ENCODE measurements at places on chromosomes 13 and 19. TPM values are rescaled to one million over a fixed set of nuclear protein-coding genes. Genes with fewer than 3 reads are reported as not detected.
A peak's percentile ranks its signal among the peaks of the same experiment; 100 is the strongest.

- DNase-seq: no peak
- peaks cover 21% of the 10 kb centered on the region for H3K4me1 ChIP-seq
- no peak overlapping the region for H3K4me3 ChIP-seq
- H3K27ac ChIP-seq: no peak overlapping the region
- no peaks in the 10 kb centered on the region for H3K27me3 ChIP-seq
Observed at GRCh38 chr19:3066482-3067049, 4.3 kb upstream of the TLE5 start.

DNA sequence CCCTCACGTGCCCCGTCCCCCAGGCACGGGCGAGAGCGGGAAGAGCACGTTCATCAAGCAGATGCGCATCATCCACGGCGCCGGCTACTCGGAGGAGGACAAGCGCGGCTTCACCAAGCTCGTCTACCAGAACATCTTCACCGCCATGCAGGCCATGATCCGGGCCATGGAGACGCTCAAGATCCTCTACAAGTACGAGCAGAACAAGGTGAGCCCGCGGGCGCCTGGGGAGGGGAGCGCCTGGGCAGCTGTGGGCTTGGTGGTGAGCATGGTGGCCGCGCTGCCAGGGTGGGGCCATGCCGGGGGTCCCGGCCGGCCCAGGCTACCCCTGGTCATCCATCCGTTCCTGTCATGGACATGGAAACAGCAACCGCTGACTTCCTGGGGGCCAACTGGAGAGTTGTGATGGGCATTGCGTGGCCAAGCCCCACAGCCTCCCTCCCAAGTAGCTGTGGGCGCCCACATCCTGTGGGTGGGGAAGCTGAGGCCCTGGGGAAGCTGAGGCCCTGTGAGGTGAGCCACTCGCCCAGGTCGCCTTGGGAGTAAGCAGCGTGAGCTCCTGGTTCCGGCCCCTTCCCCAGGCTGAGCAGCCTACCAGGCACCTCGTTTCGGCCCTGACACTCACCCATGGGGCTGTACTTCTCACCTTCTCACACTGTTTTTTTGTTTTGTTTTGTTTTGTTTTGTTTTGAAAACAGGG is 16.1 kb downstream of the GNA11 start:
- no peaks in the 10 kb centered on the region for H3K27me3 ChIP-seq
- peaks cover 6% of the 10 kb centered on the region for H3K4me1 ChIP-seq
- DNase-seq: no peak

DNA sequence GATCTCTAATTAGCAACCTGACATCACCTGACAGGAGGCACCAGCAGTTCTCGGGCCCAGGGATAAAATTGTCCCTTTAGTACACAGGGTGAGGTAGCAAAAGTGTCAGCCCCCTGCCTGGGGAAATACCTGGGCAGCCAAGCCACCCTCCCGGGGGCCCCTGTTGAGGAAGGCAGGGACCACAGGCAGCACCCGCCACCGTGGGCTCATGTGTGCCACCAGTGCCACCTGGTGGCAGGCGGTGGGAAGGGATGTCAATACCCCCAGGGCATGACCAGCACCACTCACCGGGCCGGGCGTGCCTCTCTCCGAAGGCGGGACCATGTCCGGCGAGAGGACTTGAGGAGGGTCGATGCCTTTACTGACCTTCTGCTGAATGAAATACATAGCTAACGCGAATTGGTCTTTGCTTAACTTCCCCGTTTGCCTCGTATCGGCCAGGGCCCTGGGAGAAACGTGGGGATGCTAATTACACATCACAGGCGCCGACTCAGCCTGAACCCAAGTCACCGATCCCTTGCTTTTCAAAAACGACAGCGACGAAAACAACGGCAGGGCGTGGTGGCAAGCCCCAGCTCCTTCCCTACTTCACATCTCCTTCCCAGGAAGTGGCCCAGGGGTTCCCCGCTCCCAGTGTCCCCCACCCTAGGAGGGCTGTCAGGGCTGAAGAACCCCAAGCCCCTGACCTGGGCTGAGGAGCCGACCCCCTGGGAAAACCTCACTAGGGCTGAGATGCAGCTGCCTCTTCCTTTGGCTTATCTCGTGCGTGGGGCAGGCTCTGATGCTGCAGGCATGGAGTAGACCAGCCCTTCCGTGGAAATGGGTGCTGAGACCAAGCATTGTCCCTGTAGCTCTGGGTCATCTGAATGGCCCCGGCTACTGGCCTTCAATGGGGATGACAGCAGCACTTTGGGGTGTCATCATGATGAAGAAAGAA is 53.8 kb downstream of the EPS15L1 start:
- peak overlapping the region; percentile 69 for H3K27ac ChIP-seq
- H3K36me3 ChIP-seq: peaks cover 27% of the 10 kb centered on the region
- DNase-seq: peak; percentile 73
- H3K4me3 ChIP-seq: no peak overlapping the region
- H3K4me1 ChIP-seq: peaks cover 8% of the 10 kb centered on the region

SLC8A2 gene
- total RNA-seq: not detected

SCN1B gene
- 0.97 TPM for total RNA-seq

TMEM145 gene
- not detected for total RNA-seq

GRCh38 chr19:55257461-55258420 is 1.1 kb downstream of the PPP6R1 start:
- H3K27ac ChIP-seq: peak overlapping the region; percentile 98
- no peaks in the 10 kb centered on the region for H3K27me3 ChIP-seq
- peaks cover 48% of the 10 kb centered on the region for H3K4me1 ChIP-seq
- H3K4me3 ChIP-seq: peak overlapping the region; percentile 95
- peaks cover 47% of the 10 kb centered on the region for H3K36me3 ChIP-seq
- peak; percentile 28 for DNase-seq

DNA sequence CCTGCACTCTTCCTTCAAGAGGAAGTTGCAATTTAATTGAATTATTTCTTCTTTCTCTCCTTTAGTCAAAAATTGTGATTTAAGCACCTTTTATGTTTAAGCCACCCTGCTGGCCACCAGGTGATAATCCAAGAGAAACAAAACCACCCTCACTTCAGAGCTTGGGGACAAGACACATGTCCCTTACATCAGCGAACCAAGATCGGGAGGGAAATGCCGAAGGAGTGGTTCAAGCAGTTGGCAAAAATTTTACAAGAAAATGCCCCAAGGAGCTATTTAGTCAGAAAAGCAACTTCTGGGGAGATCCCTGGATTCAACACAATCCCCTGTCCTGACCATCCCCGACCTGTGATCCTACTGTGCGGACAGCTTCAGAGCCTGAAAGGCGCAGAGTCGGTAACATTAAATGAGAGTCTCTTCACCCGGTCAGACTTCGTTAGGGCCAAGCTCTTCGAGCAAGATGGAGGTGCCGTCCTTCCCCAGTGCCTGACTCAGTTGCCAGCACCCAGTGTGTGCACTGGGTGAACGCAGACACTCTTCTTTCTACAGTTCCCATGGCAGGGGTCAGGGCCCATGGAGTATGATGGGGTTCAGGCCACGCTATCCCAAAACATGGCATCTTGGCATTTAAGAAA is 78.6 kb upstream of the TM9SF2 start:
- H3K36me3 ChIP-seq: peaks cover 2% of the 10 kb centered on the region
- H3K27me3 ChIP-seq: no peaks in the 10 kb centered on the region
- no peak overlapping the region for H3K27ac ChIP-seq
- H3K4me3 ChIP-seq: no peak overlapping the region
- DNase-seq: no peak

DNA sequence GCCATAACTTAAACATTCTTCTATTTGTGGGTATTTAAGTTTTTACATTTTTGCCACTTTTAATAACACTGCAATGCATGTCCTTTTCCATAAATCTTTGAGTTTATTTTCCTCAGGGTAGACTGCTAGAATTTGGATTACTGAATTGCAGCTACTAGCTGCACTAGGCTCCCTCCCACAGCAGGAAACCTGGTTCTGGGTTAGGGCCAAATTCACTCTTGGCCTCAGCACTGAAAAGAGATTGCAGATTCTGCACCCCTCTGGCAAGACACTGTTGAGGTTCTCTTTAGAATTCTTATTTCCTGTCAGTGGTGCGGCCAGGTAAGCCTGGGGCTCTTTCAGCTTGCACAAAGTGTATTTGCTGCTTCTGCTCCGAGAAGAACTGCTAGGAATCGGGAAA is 155.7 kb downstream of the ENOX1 start:
- H3K27me3 ChIP-seq: peaks cover 7% of the 10 kb centered on the region
- H3K4me3 ChIP-seq: no peak overlapping the region
- H3K36me3 ChIP-seq: no peaks in the 10 kb centered on the region
- H3K27ac ChIP-seq: no peak overlapping the region

DNA sequence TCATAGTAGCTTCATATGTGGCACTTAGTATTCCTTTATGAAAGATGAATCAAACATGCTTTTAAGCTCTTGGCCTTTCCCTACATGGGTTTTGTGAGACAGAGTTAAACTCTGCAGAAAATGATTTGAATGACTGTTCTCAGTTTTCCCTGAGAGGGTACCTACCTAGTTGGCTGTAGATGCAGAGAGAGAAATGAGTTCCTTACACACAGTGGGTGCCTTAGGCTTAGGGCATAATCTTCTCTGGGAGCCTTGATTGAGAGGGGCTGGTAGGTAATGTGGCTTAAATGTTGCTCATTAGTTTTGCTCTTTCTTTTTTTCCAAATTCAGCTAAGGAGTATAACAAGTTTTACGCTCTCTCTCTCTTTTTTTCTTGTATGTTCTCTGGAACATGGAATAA is 3.0 kb downstream of the URI1 start:
- H3K27me3 ChIP-seq: no peaks in the 10 kb centered on the region
- H3K4me3 ChIP-seq: peak overlapping the region; percentile 41
- H3K36me3 ChIP-seq: peaks cover 33% of the 10 kb centered on the region
- no peak for DNase-seq
- H3K27ac ChIP-seq: peak overlapping the region; percentile 32

GRCh38 chr13:95553581-95554385 is 1.3 kb downstream of the CLDN10 start:
- no peak for DNase-seq
- no peak overlapping the region for H3K4me3 ChIP-seq
- H3K4me1 ChIP-seq: peaks cover 8% of the 10 kb centered on the region
- no peak overlapping the region for H3K27ac ChIP-seq
- H3K27me3 ChIP-seq: peaks cover 53% of the 10 kb centered on the region
- H3K36me3 ChIP-seq: no peaks in the 10 kb centered on the region

DNA sequence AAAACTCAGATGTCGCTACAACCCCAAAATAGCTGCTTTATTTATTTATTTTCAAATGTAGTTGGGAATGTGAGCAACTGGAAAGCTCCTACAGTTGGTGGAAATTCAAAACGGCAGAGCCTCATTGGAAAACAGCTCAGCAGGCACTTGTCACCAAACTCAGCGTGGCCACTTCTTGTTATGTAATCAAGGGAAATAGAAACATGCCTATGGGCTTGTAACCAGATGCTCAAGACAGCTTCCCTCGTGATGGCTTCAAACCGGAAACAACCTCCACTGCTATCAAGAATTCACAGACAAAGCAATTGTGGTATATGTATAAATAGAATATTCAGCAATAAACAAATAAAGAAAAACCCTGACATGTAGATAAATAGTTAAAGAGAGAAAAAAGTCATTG is 627.8 kb upstream of the SLC10A2 start:
- H3K27ac ChIP-seq: no peak overlapping the region
- H3K4me1 ChIP-seq: no peaks in the 10 kb centered on the region
- no peaks in the 10 kb centered on the region for H3K27me3 ChIP-seq

THSD1 gene
- 0.31 TPM for total RNA-seq

NLRP9 gene
- not detected for total RNA-seq

SHC2 gene
- total RNA-seq: not detected

PRKCG gene
- total RNA-seq: 0.40 TPM

GNA15 gene
- total RNA-seq: 22.8 TPM

DNA sequence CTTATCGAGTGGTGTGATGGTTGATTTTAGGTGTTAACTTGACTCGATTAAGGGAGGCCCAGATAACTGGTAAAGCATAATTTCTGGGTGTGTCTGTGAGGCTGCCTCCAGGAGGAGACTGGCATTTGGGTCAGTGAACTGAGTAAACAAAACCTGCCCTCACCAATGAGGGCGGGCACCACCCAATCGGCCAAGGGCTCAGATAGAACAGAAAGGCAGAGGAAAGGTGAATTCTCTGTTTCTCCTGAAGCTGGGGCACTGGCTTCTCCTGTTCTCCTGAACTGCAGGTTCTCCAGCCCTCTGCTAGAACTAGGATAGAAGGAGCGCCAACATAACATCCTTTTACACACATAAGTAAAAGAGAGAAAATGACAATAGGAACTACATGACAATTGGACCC is 35.1 kb downstream of the ESD start:
- H3K4me3 ChIP-seq: no peak overlapping the region
- no peaks in the 10 kb centered on the region for H3K36me3 ChIP-seq
- no peak overlapping the region for H3K27ac ChIP-seq
- peaks cover 1% of the 10 kb centered on the region for H3K27me3 ChIP-seq
- DNase-seq: no peak

- H3K4me3 ChIP-seq: no peak overlapping the region
- H3K27me3 ChIP-seq: peaks cover 2% of the 10 kb centered on the region
- peak overlapping the region; percentile 11 for H3K27ac ChIP-seq
- H3K4me1 ChIP-seq: peaks cover 25% of the 10 kb centered on the region
- H3K36me3 ChIP-seq: peaks cover 2% of the 10 kb centered on the region
Observed at GRCh38 chr13:44768775-44769581, 192.8 kb upstream of the TSC22D1 start.
